ENCODE measurements at places on chromosomes 7 and 10. TPM values are rescaled to one million over a fixed set of nuclear protein-coding genes. Genes with fewer than 3 reads are reported as not detected.

DNA sequence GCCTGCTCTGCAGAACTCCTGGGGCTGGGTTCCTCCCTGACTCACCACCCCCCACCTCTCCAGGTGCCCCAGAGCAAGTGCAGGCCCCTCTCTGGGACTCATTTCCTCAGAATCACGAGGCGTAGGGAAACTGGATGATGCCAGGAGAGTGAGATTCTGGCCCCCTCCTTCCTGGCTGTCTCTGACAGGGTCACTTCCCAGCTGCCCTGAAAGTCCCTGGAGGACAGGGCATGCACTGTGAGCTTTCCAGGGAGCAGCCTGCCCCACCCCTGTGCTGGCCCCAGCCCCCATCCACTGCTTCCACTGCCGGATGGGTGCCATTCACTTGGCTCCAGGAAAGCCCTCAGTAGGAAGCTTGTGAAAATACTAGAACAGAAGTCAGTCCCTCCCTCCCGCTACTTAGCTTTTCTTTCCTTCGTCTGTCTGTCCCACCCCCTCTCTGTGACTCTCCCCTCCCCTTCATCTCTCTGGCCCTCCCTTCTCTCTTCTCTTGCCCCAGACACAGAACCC, 10.4 kb downstream of the TACR2 start:
- peak; percentile 27 for DNase-seq

DNA sequence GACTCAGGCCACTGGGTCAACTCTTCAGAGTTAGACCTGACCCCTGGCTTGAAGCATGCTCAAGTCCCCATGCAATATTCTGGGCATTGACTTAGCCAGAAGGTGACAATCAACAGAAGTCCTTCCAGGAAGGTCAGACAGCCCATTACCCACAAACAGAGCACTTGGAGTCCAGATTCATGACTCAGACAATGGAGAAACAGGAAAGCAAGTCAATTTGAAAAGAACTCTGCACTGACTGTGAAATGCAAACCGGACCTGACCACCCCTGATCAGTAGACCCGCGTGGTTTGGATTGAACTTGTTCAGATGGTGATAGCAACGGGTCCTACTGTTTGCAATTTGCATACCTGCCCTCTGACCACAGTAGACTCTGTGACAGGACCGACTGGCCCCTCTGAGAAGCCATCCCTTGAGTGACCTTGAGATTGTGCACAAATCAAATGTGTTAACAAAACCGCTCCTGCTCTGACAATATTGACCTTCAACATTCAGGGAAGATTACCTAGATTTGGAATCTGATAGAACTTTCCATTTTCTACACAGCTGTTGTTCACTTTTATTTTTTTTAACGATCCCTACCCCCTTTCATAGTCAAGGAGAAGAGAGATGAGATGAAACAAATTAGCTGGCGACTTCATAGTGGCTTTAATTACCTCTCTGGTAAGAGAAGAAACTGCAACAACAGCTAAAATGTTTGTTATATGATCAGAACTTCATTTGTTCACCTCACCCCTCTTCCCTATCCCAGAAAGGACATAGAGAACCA, 138.7 kb downstream of the NRP1 start:
- DNase-seq = peak; percentile 51

GRCh38 chr7:104883248-104883717, 130.7 kb upstream of the KMT2E start:
- DNase-seq = no peak

Gene UCN3
- not detected for total RNA-seq

Gene C10orf53
- total RNA-seq = not detected

Gene NXPH1
- not detected for total RNA-seq

Gene COL26A1
- not detected for total RNA-seq

Data from renal cortical epithelial cell (primary cell).